ENCODE measurements at places on chromosomes 11 and 22.

DNA sequence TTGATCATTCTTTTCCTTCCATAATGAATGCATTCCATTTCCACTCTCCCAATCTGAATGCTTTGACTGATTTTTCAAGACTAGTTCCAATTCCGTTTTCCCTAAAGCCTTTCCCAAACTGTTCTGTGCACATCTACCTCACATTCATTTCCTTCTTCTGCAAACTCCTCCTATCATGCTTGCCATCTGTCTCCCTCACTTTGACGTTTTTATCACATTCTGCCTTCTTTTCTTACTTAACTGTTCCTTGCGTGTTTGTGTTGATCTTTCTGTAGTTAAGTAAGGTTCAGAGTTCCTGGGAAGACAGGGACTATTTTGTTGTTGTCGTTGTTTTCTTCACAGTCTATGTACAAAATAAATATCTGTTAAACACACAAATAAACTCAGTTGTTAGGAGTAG lies 179.0 kb downstream of the NXPE2 start:
- no peak for DNase-seq

GRCh38 chr11:18463439-18463838 lies 7.8 kb downstream of the LDHAL6A start:
- no peak for DNase-seq

DNA sequence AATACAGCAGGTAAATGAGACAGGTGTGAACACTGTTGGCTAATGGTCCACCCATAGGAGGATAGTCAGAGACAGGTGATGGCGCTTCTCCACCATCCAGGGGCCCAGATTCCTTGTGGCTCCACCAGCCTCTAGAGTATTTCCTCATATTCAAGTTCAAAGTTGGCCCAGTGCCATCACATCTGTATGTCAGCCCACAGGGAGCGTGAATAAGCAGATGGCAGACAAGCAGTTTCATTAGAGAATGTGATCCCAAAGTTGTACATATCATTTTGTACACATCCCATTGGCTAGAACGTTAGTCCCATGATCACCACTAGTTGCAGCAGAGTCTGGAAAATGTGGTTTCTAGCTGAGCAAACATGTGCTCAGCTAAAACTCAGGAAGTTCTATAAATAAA lies 11.0 kb upstream of the CWF19L2 start:
- no peak for DNase-seq

- no peak for DNase-seq
Measured at GRCh38 chr11:59666969-59667368, 1.9 kb downstream of the PATL1 start.

- DNase-seq: no peak
Measured at GRCh38 chr22:29393019-29393608, 4.7 kb upstream of the AP1B1 start.

DNA sequence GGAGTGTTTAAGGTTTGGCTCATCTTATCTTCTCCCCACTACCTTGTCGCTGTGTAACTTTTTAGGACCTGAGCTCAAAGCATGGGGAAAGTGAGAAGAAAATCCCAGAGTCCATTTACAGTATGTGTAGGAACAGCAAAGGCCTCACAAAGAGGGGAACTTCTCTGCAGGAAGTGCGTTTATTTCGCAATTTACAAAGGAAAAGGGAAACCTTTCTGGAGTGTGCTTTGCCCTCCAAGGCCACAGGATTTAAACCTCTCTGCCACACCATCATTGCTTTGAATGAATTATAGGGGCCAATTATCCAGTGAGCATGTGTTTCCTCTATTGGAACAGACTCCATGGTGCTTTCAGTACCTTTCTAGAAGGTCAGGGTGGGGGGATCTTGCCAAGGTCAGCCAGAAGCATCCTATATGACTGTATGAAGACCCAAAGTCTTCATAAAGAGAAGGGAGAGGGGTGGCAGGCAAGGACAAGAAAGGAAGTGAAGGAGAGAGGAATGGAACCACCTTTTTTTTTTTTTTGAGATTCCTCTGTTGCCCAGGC lies 68.1 kb upstream of the LMO2 start:
- DNase-seq: no peak

DNA sequence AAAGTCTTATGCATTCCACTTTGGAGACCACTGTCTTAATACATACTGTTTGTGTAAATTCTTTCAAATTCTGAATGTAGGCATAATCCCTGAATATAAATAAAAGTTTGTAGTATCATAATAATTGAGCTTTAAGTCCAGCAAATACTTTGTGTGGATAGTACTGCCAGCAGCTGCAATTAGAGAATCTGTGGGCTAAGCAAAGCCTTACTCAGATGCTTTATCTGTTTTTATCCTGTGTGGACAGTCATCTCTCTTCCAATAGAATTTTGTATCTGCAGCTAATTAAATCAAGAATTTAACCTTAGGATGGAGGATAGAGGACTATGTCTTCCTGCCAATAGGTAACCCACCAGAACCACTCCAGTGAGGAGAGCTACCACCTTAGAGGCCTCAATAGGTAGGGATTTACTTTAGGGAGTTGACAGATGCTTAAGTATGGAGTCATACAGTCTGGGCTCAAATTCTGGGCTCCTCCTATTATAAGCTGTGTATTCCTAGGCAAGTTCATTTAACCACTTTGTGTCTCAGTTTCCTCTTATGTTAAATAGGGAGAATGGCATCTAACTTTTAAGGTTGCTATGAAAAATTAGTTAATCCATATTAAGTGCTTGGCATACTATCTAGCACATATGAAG lies 71.1 kb downstream of the STIM1 start:
- DNase-seq: peak; percentile 20

- DNase-seq: peak; percentile 69
Measured at GRCh38 chr11:36155770-36156160, 133.5 kb downstream of the COMMD9 start.

DNA sequence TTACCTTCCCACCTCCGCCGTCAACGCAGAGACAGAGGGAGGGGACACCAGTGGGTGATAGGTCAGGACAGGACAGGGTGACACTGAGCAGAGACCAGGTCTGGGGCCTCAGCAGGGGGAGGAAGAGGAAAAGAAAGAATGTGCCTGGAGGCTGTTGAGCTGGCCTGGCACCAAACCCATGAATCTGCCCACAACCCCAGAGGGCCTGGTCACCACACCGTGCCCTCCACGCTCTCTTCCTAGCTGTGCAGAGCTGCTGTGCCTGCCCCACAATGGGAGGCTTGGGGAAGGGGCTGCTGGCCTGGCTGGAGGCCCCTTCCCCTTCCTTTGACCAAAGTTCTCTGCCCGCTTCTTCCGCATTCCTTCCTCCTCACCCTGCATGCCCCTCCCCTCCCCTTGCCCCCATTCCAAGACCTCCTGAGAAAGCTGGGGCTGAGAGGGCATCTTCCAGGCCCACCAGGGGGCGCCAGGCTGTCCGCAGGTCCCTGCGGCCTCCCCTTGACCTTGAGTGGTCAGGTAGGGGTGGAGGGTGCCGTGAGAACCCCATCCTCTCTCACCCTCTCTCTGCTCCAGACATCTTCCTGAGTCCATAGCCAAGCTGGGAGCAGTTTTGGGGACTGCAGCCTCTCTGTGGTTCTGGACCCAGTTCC lies 11.0 kb upstream of the CACNA1I start:
- no peak for DNase-seq

- peak; percentile 12 for DNase-seq
Measured at GRCh38 chr22:42648368-42649245, 585 bp downstream of the CYB5R3 start.

DNA sequence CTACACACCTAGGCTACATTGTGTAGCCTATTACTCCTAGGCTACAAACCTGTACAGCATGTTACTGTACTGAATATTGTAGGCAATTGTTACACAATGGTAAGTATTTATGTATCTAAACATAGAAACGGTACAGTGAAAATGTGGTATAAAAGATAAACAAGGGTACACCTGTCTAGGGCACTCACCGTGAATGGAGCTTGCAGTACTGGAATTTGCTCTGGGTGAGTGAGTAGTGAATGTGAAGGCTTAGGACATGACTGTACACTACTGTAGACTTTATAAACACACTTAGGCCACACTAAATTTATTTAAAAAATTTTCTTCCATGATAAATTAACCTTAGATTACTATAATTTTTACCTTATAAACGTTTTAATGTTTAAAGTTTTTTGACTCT lies 171.7 kb upstream of the NCAM1 start:
- DNase-seq: no peak

DNA sequence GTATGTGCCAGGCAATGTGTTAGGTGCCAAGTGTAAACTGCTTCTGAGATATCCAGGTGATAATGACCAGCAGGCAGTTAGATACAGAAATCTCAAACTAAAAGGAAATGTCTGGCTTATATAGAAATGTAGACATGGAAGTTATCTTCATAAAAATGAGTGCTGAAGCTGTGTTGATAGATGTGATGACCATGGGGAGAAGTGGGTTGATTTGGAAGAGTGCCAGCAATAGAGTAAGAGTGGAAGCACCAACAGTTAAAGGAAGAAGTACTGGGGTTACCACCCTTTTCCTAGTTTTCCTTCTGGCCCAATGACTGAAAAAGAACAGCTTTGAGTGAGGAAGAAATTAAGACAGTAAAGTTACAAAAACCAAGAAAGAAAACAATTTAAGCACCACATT lies 68.5 kb downstream of the C2CD3 start:
- no peak for DNase-seq

DNA sequence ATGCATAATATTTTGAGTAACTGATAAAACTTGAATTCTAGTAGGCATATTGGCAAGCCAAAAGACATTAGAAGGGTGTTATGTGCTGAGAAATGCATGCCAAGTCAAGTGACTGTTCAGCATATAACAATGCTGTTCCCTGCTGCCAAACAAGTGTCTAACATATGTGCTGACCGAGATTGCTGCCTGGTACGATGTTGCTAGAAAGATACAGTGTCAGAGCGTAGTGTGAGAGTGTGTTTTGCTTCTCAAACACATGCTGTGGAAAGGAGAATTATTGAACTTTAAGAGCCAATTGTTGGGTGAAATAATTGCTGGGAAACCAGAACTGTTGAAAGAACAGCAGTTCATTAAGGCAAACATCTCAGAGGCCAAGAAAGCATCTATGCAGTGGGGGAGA lies 71.3 kb upstream of the GRIA4 start:
- DNase-seq: no peak

DNA sequence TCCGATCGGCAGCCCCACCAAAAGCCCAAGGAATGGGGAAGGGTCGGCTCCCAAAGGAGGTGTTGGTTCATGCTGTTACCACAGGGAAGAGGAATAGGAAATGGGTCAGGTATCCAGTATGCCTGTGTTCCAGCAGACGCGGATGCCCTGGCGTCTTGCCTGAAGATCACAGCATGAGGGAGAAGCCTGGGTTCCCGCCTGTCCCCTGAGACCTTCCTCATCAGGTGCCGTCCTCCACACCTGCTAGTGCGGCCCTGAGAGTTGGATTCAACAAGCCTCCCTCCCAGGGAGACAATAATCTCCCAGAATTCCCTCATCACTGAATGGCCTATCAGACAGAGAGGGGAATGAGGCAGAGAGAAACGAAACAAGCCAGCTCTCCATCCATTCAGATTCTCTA lies 92.2 kb downstream of the SPATA19 start:
- DNase-seq: no peak

DNA sequence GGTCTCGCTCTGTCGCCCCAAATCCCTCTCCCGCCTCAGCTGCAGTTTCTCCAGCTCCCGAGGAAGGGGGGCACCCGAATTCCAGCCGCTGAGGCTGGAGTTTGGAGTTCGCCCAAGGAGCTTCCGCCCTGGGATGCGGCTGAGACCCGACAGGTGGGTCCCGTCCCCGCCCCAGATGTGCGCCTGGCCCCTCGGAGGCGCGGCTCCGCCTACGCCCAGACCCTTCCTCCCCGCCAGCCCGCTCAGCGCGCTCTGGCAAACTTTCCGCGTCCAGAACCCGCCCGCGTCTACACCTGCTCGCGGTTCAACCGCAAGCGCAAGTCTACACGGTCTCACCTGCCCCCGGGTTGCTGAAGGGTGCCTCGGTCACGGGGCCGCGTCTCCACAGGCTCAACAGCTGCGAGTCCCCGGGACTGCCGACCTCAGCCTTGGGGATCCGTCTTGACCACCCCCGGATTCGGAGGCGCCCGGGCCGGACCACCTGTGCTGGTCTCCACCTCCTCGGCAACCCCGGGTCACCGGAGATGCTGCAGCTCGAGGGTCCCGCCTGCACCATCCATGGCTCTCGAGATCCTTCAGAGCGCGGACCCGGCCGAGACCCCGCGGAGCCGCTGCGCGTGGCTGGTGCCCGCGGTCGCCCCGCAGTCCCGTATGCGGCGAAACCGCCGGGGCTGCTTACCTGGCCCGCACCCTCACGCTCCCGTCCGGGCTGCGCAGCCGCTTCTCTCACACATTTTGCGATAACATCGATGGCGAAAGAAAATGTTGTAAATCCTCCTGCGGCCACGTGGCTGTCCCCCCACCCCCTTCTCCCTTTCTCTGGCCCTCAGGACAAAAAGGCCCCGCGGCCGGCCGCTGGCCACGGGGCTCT lies 63.6 kb downstream of the NFAM1 start:
- no peak for DNase-seq

DNA sequence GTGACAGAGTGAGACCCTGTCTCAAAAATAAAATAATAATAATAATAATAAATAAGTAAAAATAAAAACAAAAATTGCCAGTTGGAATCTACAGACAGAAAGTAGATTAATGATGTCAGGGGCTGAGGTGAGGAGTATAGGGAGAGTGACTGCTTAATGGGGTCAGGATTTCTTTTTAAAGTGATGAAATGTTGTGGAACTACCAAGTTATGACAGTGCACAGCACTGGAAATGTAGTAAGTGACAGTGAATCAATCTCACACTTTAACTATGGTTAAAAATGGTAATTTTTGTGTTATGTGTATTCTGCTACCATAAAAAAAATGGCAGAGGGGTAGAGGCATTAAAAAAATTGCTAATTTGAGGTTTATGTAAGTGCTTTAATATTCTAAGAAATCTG lies 87.2 kb downstream of the ATG16L2 start:
- no peak for DNase-seq

GRCh38 chr11:116644201-116644940 lies 128.4 kb downstream of the BUD13 start:
- no peak for DNase-seq

DNA sequence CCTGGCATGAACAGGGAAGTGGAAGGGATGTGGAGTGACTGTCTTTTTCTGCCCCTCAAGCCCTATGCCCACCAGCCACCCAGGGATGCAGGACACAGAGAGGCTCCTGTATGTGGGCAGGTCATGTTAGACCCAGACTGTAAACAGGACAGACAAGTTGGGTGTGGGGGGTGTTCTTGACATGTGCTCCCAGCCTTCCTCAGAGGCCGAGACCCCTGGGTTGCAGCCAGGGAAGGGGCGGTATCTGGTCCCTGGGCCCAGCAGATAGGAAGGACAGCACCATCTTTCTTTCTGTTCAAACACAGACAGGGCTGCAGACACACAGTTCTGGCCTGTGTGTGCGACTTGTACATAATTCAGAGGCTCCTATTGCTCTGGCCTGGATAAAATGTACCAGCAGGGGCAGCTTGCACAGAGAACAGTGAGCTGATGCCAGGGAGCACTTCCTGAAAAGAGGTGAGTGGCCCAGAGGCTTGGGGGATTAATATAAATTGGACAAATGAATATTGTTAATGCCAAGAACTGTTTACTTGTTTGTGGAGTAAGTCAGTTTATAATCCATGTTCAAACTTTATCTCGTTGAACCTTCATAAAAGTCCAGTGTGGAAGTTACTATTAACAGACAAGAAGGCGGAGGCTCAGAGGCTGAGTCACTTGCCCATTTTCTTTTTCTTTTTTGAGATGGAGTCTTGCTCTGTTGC lies 16.6 kb downstream of the GDPD5 start:
- DNase-seq: no peak

All from NCI-H226 (cell line).